ENCODE measurements at places on chromosomes 2 and 18.

GRCh38 chr2:240205348-240205747 lies 64.9 kb upstream of the OTOS start:
- peak; percentile 73 for DNase-seq

GRCh38 chr2:121324601-121325000 lies 39.6 kb upstream of the TFCP2L1 start:
- DNase-seq = no peak

DNA sequence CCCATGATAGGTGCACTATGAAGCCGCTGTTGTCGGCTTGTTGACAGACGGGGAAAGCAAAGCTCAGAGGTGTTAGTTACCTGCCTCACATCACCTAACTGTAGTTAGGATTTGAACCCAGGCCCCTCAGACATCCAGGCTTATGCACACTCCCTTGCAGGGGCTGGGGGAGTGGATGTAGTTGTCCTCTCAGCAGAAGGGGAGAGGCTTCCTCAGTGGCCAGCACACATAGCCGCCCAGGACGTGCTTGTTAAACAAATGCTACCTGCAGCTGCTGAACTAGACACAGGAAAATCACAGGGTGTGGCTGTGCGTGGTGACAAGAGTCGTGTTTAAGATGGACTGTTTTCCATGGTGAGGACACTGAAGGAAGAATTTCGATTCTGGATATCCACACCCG lies 39.2 kb downstream of the GREB1 start:
- DNase-seq = no peak

DNA sequence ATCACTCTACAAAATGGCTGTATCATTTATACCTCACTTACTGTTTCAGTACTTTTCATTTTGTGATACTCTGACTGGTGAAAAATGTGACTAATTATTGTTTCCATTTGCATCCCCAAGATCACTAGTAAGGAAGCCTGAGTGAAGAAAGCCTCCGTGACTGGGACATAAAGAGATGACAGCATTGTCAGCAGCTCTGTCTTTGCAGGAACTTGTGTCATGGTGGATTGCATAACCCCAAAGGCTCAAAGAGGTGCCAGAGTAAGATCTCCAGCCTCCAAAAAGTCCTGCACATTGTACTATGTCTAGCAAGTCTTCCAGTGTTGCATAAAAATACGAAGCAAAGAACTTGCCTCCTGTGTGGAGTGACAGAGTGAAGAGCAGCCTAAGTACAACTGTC lies 187.5 kb upstream of the CRIM1 start:
- no peak for DNase-seq

GRCh38 chr2:196487417-196487816 lies 152.1 kb upstream of the CCDC150 start:
- DNase-seq = no peak

Data from stimulated activated CD8-positive, alpha-beta memory T cell treated with anti-CD3 and anti-CD28 coated beads, Interleukin-7, amount 100 ng/mL, for 48 hours (primary cell).